ENCODE measurements at places on chromosomes 4 and X.

DNA sequence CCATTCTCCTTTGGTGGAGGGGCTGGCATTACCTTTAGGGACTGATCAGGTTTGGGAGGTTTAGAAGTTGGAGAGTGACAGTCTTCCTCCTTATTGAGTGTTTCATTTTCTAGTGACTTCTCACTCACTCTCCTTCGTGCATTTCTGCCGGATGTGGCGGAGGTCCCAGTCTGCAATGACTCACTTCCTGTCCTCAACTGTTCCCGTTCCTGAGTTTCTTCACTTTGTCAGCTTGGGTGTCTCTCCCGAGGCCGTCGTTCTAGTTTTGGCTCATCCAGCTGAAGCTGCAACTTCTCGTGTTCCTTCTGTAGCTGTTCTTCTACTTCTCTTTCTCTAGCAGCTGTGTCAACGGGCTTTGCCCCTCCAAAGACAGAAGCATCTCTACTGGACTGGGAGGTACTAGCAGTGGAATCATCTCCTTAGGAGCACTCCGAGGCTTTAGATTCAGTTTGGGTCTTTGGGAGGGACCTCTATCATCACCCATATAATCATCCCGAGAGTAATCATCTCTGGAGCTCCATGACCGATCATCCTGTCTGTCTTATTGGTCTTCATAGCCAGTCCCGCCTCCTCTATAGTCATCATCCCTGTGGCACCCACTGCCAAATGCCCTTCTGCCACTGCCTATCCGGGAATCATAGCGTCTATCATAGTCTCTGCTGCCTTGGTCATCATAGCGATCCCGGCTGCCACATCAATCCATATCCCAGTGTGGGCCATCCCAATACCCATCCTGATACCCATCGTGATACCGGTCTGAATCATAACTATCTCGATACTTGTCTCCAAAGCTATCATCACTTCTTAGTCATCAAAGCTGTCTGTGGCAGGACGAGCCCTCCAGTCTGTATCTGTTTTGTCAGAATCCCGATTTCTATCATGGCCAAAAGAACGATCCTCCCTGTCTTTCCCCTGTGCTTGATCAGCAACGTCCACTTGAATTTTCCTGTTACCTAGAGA, 35.3 kb upstream of the VSIG4 start:
- no peak for DNase-seq

- DNase-seq = no peak
These were observed 3.5 kb upstream of the TMSB4X start for GRCh38 chrX:12971282-12972003.

- no peak for DNase-seq
These were observed 2.6 kb downstream of the TEX13B start for GRCh38 chrX:107979534-107979933.

GRCh38 chrX:136273986-136274385, 22.8 kb upstream of the MAP7D3 start:
- no peak for DNase-seq

DNA sequence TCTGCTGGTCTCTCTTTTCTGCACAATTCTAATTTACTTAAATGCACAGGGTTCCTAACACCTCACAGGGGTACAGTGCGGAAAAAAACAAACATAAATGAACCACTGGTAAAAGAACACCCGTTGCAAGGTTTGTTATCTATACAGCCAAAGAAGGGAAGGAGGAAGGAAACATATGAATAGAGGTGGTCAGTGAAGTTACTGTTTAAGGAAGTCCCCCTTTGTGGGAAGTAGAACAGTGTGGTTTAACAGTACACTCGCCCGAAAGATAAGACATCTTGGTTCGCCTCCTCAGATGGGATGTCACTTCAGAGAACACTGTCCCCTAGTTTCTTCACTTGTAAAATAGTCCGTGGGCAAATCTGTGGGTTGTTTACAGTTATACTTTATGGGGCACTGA, 57.5 kb downstream of the TEC start:
- DNase-seq = no peak

DNA sequence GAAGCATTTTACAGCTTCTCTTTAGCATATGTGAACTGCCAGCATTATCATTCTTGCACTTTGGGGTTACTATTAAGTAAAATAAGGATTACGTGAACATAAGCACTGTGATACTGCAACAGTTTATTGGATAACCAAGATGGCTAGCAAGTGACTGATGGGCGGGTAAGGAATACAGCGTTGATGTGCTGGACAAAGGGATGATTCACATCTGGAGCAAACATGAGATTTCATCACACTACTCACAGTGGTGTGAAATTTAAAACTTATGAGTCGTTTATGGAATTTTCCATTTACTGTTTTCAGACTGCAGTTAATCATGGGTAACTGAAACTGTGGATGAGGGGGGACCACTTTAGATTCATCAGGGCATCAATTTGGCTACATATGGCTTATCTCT, 16.0 kb downstream of the NBDY start:
- DNase-seq = no peak

- DNase-seq = peak; percentile 26
These were observed 333.3 kb downstream of the BCOR start for GRCh38 chrX:39764441-39764914.

GRCh38 chr4:98470366-98470765, 188.0 kb downstream of the TSPAN5 start:
- no peak for DNase-seq

- DNase-seq = no peak
These were observed 37.0 kb upstream of the NSG1 start for GRCh38 chr4:4349867-4350266.

DNA sequence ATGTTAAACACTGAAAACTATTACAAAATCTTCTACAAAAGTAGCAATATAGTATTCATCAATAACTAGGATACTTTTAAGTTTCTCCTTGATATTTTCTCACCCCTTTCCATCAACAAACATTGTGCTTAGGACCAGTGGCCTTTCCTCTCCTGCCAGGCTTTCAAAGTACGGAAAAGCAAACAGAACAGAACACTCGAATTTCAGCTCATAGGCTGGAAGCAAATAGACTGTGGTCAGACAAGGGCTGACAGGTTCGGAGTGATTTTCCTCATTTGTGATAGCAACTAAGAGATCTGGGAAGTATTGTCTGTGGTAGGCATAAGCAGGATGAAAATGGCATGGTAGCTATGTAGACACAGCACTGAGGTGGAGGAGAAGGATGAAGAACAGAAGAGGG, 68.6 kb upstream of the SORBS2 start:
- no peak for DNase-seq

GRCh38 chrX:110284159-110284558, 33.7 kb downstream of the AMMECR1 start:
- no peak for DNase-seq

- no peak for DNase-seq
These were observed 2.8 kb downstream of the DCUN1D4 start for GRCh38 chr4:51845711-51846110.

- no peak for DNase-seq
These were observed 12.8 kb downstream of the MECP2 start for GRCh38 chrX:154084449-154085300.

- DNase-seq = no peak
These were observed 17.1 kb downstream of the HERC3 start for GRCh38 chr4:88609387-88609786.

GRCh38 chrX:31232506-31232905, 160.7 kb upstream of the FTHL17 start:
- DNase-seq = no peak

GRCh38 chr4:157196046-157196445, 24.5 kb upstream of the GRIA2 start:
- no peak for DNase-seq

- DNase-seq = no peak
These were observed 12.4 kb downstream of the EPGN start for GRCh38 chr4:74320559-74321118.

DNA sequence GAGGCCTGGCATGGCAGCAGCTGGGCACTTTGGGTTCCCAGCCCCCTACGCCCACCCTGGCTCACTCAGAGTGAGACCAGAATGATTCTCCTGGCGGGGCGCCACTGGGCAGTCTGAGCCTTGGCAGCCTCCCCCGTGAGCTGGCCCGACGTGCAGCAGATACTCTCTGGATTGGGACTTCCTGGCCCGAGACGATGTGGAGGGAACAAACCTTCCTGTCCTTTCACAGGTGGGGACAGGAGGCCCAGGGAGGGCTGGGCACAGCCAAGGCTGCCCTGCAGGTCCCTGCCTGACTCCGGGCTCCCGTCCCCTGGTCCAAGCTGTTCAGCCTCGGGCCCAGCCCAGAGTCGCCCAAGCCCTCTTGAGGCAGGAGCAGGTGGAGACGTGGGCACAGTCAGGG, 17.9 kb upstream of the ADD1 start:
- DNase-seq = no peak

- no peak for DNase-seq
These were observed 140.9 kb upstream of the HPGD start for GRCh38 chr4:174663216-174663615.

- no peak for DNase-seq
These were observed 10.0 kb downstream of the CLCN4 start for GRCh38 chrX:10166731-10167151.

DNA sequence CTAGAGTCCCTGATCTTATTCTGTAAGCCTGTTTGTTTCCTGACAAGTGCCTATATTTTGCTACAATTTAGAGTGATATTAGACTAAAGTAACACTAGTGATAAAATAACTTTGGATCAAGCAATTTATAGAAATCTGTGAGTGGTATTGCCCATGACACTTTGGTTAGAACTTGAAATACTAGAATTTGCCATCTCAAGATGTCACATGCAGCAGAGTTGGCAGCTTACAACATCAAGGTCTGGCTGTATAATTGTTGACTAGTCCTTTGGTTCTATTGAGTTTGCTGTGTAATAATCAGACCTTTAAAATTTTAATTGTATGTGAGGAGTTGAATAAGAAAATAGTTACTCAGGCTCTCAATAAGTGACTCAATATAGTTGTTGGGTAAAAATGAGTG, 167.1 kb downstream of the RAPGEF2 start:
- no peak for DNase-seq

DNA sequence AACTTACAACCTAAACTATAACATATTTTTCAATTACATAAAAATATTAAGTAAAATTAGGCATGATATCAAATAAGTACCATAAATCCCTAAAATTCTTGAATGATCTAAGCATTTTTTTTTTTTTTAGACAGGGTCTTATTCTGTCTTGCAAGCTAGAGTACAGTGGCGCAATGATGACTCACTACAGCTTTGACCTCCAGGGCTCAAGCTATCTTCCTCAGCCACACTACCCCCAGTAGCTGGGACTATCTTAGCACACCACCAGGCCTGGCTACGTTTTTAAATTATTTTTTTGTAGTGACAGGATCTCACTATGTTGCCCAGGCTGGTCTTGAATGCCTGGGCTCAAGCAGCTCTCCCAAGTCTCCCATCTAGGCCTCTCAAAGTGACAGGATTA, 1042.3 kb downstream of the FSTL5 start:
- DNase-seq = no peak

- DNase-seq = no peak
These were observed 50.5 kb upstream of the PUDP start for GRCh38 chrX:7198499-7198898.

DNA sequence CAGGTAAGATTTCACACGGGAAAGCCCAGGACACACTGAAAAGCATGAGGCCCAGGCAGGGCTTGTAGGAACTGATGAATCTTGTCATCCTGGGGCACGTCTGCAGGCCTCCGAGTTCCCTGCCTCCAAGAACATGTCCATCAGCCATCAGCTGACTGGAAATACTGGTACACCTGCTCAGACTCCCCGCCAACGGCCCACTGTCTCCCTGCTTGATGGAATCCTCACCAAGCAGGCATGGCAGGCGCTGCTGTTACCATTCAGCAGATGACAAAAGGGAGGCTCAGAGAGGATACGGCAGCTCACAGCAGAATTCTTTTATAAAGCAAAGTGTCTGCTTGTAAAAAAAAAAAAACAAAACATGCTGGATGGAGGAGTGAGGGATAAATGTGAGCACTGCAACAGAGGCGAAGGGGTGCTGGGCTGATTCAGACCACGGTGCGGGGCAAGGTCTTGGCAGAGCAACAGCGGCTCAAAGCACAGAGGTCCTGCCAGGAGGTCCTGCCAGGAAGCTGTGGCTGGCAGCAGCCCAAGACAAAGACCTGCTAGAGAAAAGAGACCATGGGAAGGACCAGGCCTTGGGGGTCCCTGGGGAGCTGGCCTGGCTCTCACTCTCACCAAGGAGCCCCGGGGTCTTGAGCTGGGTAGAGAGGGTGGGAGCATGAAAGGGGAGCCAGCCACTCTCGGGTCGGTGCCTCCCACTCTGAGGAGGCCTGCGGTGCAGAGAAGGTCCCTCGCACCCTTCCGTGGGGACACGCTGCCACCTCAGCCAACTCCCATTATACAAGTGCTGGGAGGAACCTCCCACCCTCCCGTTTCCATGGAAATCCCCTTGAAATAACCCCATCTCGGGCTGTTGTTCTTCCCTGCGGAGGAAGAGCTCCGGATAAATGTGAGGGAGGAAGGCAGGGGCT, 25.6 kb downstream of the PPP2R2C start:
- DNase-seq = no peak

Data from D721Med (cell line).